ENCODE measurements at places on chromosomes 11 and 22.

DNA sequence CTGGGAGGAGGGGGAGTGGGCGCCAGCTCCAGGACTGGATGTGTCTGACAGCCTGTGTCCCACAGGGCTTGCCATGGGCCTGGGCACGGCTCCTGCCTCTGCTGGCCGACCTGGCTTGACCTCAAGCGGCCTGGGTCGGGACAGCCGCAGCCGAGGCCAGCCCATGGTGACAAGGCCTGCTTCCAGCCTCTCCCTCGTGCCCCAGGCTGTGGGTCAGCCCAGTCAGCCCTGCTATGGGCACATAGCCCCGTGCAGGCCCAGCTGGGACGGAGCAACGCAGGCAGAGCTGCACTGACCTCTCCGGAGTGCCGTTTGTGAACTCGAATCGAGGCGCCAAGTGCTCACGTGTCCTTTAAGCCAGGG, 17.9 kb downstream of the OSBPL5 start:
- no peak for DNase-seq

DNA sequence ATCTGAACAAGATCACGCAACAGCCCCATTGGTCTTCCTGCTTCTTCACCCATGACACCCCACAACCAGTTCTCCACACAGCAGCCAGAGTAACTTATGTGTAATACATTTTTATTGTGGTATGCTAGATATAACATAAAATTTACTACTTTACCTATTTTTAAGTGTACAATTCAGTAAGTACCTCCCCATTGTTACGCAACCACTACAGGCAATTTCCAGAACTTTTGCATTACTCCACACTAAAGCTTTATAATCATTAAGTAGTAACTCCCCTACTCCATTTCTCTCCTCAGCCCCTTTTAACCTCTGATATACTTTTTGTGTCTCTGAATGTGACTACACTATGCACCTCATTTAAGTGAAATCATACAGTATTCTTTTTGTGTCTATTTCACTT, 575.4 kb upstream of the CADM1 start:
- DNase-seq = no peak

GRCh38 chr11:103349595-103349994, 240.4 kb downstream of the DYNC2H1 start:
- no peak for DNase-seq

GRCh38 chr22:27212617-27213177, 555.3 kb downstream of the MIAT start:
- DNase-seq = no peak

DNA sequence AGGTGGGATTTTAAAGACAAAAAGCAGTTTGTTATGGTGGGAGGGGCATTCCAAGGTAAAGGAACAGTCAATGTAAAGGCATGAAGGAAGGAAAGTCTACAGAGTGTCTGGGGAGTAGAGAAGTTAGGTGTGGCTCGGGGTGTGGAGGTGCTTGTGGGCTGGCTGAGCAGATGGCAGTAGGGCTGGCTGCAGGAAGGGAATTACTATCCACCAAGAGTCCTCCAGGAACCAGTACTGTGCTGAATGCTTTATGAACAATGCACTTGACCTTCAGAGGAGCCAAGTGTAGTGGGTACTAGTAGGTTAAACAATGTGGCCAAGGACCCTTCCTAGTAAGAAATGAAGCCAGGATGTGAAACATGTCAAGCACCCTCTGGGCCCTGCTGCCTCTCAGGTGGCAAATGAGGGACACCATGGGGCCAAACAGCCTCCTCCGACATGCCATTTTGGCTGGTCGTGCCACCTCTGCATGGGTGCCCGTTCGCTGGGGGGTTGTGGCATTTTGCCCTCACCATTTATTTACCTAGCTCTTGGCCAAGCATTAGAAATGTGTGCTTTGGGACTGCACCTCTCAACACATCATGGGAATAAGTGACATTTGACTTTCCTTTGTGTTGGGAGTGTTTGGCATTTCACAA, 123.6 kb upstream of the TENM4 start:
- no peak for DNase-seq

GRCh38 chr22:38882972-38883622, 11.1 kb upstream of the CBX6 start:
- no peak for DNase-seq

DNA sequence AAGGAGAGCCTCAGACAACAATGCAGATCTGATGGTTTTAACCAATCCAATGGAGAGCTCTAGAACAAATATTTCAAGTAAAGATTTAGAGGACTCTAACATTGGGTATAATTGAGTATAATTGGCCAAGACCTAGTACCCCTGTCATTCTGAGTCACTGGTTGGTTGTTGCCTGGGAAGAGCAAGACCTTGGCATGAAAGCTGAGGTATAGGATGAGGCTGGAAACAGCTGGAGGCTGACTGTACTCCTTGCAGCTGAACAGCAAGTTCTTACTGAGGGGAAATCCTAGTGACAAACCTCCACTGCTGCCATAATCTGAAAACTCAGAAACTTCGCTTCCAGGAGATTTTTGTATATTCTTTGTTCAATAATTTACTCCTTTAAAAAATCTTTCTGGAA, 54.3 kb upstream of the MUC15 start:
- no peak for DNase-seq

- DNase-seq = no peak
Observed at GRCh38 chr22:40605761-40606160, 30.8 kb downstream of the MRTFA start.

- DNase-seq = no peak
Observed at GRCh38 chr11:45094958-45095690, 51.3 kb upstream of the PRDM11 start.

- no peak for DNase-seq
Observed at GRCh38 chr11:128814856-128815705, 52.0 kb downstream of the KCNJ1 start.

DNA sequence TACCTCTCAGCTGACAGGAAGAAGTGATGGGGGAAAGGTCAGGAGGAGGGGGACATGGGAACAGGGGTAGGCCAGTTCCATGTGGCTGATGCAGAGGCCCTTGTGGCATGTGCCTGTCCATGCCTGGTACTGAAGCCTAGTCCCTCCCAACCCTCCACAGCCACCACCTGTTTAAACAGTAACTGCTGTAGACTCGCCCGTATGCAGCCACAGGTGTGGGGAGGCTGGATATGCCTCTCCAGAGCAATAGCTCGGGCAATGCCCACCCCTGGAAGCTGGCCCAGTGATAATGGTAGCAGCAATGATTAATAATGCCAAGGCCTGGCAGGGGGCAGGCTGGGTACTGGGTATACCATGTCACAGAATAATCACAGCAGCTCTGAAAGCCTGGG, 2.3 kb downstream of the SMTN start:
- no peak for DNase-seq

DNA sequence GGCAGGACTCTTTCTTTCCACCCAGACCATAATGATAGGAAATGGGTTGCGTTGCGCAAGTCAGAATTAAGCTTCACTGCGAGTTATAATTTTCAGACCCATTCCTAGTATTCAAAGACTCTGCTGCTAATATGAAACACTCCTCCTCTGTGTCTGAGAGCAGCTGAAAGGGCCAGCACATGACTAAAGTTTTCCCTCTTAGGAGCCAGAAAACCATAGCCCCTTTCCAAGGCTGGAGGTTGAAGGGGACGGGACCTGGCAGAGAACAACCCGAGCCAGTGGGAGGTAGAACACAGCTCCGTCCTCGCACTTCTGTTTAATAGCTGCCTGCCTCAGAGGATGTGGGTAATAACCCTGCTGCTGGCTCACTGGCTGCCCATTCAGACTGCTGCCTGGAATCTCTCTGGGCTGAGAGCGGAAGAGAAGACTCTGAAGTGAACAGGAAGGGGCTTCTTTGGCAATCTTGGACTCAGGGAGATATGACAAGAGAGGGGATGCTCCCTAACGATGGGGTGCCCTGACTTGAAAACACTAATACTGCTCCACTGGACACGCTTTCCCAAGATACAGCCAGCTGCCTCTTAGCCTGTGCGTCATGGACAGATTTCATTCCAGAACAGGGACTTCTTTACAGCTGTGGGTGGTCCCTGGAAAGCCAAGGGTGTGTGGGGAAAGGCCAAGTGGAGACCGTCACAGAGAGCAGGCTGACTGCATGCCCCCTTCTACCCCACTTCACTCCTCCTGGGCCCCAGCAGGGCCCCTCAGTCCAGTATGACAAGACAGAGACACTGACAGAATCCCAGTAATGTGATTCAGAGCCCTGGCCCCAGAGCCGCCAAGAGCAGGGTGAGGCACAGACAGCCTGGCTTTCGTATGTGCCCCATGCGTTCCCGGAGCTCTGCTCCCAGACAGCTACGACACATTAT, 156.9 kb downstream of the FEZ1 start:
- no peak for DNase-seq

DNA sequence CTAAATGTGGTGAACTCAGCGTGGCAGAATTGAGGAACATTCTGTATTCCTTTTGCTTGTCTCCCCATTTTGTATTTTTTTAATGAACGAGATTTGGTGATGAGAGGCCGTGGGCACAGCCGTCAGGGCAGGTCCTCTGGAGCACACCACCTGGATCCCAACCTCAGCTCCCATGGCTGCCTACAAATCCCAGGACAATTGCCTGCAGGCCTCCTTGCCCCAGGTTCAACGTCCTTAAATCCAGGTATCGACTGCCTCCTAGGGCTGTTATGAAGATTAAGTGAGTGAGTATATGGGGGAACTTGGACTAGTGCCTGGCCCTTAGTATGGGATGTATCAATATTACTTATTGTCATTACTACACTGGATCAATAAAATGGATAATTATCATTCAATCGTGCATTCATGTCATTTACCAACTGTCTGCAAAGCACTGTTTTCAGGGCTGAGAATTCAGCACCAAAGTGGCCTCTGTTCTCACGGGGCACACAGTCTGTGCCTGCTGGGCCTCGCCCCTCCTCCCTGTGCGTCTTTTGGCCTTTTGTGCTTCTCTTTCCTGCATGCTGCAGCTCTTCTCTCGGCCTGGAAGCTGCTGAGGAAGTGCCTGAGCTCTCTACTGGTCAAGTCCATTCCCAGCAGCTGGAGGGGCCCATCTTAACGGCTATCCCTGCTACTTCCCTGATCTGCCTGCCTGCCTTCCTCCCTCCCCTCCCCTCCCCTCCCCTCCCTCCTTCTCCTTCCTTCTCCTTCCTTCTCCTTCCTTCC, 1343.7 kb downstream of the BRD1 start:
- DNase-seq = no peak

DNA sequence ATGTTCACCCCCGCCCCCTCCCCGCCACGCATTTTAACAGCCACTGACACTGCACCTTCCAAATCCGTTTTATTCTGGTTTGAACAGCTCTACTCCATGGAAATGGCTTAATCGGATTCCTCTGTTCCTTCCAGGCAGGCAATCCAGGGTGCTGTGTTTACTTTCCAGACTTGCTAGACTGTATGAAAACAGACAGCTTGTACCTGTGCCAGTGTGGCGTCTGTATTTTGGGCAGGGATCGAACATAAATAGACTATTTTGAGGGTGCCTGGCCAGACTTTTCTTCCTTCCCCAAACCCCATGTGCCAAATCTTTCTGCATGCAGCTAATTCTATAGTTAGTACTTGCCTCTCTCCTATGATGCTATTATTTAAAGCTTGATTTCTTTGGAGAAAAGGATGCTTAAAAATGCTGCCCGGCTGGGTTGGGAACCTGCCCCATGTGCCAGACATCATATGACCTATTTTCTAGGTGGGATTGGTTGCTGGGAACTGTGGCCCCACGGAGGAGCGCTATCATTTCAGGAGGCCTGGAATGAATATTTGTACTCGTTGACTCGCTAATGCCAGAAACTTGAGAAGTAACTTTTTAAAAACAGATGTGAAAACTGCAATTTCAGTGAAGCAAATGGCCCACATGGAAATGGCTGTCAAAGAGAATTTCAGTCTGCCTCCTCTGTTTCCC, 814.8 kb downstream of the BRD1 start:
- DNase-seq = no peak

DNA sequence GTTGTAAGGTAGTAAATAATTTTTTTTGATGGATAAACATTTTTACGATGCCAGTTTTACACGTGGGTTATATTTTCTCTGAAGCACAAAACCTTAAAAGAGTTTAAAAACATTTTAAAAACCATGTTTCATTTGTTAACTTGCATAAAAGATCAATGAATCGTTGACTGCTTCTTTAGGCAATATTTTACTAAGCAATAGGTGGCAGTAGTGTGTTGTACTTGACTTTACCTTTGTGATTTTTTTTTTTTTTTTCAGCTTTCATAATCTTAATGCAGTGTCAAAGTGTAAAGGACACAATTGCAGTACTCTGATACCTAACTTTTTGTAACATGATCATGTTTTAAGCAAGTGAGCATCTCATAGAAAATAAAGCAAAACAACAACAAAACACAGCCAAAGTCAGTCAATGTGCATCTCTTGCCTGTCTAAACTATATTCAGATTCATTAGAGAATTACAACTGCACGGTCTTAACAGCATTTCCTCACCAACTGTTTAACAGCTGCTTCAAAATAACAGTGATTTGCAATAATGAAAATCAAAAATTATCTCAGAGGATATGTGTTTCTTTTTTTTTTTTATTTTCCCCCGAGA, 27.7 kb downstream of the DNAJC24 start:
- DNase-seq = no peak

GRCh38 chr11:71248656-71249055, 3.7 kb downstream of the SHANK2 start:
- no peak for DNase-seq

- no peak for DNase-seq
Observed at GRCh38 chr11:69518081-69518950, 36.9 kb downstream of the LINC01488 start.

GRCh38 chr11:94762208-94762607, 5.9 kb upstream of the AMOTL1 start:
- DNase-seq = no peak

DNA sequence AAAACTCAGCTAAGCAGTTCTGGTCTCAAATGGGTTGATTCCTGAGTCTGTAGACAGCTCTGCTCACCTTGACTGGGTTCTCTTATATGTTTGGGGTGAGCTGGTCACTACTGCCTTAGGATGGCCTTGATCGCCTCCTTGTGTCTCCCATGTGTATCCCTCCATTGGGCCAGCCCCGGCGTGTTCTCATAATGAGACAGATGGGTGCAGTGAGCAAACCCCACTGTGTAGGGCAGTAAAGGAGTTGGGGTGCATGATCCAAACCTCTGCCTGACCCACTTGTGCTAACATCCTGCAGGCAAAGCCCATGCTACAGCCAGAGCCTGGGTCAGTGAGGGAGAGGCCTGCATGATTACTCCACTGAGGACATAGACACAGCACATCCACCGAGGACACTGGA, 657.6 kb downstream of the BRD1 start:
- DNase-seq = no peak

DNA sequence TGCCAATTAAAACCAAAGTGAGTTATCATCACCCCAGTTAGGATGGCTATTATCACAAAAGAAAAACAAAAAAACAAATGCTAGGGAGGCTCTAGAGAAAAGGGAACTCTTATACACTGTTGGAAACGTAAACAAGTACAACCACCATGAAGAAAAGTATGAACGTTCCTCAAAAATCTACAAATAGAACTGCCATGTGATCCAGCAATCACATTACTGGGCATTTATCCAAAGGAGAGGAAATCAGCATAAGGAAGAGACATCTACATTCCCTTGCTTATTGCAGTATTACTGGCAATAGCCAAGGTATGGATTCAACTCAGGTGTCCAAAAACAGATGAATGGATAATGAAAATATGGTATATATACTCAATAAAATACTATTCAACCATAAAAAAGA, 1145.1 kb downstream of the LRRC4C start:
- DNase-seq = no peak
